ENCODE measurements at places on chromosomes 4 and X.

GRCh38 chrX:9131066-9131465, 97.1 kb upstream of the FAM9B start:
- DNase-seq, result no peak

- DNase-seq, result no peak
Measured at GRCh38 chr4:1260418-1261106, 11.6 kb upstream of the CTBP1 start.

- DNase-seq, result no peak
Measured at GRCh38 chr4:168731006-168731636, 234.3 kb downstream of the PALLD start.

DNA sequence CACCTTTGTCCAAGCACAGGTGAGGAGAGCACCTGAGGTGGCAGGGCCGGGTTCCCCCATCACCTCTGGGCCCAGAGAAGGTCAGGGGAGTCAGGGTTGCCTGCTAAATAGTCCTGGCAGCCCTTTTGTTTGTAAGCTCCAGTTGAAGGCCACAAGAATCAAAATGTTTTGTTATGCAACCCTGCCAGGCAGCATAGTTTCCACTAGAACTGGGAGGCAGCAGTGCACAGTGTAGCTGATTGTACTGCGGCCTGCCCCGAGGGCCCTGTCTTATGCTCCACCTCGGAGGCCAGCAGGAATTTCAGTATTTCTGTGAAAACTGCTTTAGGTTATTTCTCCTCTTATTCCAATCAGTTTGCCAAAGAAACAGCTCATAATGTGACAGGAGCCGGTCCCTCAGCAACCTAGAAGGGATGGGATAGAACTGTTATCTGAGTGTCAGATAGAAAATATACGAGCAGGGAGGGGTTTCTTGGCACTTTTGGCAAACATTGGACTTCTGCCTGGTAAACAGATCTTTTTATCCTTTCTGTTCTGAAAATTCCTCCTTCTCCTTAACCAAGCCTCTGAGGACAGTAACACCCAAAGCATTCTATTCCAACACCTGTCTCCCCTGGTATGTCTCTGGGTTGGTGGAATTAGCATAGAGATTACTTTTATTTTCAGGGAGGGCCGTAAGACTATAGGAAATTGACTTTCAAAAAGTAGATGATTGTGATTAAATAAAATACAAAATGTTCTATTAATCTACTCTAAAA, 93.6 kb downstream of the LNX1 start:
- DNase-seq, result no peak

GRCh38 chr4:159607809-159608208, 504.9 kb downstream of the RAPGEF2 start:
- DNase-seq, result no peak

DNA sequence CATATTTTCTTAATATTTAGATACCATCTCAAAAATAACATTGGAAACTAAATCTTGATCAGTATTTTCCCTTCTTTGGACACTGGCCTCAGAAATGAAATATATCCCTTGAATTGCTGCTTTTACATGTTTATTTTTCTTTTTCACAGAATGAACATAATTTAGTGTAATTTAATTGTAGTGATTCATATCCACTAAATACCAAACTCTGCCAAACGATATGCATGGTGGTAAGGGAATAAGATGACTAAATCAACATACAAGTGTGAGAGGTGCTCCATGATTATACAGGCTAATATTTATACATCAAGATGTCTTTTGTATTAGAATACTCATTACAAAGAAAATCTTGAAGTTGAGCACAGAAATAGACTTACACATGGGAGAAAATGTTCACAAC, 216.8 kb upstream of the PACRGL start:
- DNase-seq, result no peak

DNA sequence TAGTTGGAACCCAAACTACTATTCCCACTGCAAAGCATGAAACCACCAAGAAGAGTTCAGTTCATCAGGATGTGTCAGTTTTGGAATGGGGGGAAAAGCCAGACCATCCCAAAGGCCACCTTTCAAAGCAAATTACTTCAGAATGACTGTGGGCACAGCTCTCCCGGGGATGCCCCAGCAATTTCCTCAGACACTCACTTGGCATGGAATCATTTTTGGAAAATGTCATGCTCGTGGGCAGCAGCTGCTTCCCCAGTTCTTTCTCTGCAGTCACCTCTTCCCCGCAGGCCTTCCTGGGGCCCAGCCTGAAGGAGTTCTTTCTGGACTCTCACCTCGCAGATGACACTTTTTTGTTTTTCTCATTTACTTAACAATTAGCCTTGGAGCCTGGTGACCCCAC, 350.3 kb downstream of the NR3C2 start:
- DNase-seq, result no peak

DNA sequence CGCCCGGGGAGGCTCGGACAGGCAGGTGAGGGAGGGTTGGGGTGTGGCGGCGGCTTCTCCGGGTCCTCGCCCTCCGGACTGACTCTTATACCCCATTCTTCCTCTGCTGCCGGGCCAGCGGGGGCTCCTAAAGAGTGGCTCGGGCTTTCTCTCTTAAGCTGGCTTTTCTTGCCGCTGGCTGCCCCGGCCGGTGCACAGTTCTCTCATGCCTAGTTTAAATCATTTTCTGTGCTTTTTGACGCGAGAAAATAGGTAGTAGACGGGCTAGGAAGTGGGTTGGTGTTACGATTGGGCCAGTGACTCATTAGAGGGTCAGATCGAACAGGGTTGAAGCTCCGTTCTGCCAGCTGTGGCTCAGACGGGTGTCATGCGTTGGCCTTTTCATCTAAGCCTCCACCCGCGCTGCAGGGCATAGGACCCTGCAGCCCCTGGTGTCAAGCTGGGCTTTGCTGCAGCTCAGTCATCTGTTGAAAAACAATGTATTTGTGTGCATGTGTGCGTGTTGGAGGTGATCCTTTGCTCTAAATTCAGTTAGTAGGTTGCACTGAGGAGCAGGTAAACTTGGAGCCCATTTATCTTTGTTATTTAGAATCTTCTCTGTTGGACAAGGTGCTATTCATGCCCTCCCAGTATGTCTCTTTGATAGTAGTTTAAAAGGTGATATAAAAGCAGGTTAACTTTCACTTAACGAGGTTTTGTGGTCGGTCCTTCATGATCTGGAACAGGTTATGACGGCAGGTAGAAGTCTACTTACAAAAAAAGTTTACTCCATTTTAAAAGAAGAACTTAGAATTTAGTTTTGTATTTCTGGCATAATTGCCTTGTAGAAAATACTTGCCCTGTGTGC, 802 bp downstream of the BMP2K start:
- peak; percentile 59 for DNase-seq

DNA sequence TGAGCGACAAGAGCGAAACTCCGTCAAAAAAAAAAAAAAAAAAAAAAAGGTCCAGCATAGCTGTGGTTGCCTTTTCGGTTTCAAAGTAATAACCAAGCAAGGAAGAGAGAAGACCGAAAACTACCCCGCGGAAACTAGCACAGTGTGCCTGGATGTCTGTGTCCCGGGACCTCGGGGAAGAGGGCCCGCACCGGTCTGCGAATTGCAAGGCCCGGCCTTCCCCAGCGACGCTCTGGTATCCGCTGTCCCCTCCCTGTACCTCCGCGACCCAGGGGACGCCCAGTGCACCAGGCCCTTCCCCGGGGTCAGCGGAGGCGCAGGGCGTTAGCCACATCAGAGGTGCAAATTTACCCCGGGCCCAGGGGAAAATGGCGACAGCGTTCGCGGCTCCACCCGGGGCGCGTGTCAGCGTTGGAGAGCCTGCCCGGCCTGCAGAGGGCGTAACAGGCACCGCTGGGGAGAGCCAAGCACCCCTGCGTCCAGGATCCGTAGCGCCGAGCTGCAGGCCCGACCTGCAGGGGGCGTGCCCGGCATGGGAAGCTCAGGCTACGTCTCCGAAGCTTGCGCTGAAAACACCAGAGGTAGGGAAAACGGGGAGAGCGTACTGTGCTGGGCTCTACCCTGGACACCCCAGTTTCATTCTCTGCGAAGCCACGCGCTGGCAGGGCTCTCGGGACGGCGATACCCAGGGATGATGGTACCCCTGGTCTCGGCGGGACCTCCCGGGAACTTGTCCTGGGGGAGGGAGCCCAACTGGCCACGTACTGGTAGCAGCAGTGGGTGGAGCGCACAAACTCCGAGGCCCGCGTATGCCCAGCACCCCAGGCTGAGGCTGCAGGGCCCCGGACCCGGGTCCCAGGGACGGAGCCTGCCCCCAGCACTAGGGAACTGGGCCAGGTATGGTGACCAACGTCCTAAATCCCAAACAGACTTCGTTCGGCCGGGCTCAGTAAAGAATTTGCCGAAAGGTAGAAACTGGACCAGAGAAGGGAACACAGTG, 16.2 kb downstream of the NKX6-1 start:
- no peak for DNase-seq

DNA sequence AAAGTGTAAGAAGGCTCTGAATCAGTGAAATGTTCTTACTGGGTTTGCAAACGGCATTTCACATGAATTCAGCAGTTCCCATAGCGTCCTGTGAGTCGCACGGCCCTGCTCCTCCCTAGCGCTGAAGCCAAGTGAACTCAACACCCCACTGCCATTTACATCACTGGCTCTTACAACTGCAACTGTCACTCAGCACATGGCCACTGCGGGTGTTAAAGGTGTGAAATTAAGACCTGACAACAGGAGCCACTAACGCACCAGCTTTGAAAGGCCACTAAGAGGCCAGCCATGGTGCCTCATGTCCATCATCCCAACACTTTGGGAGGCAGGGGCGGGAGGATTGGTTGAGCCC, 31.7 kb downstream of the RNF212 start:
- no peak for DNase-seq

GRCh38 chr4:146957237-146957636, 11.6 kb upstream of the TTC29 start:
- DNase-seq, result no peak

- DNase-seq, result no peak
Measured at GRCh38 chrX:110399966-110400365, 41.3 kb downstream of the RTL9 start.

- DNase-seq, result peak; percentile 59
Measured at GRCh38 chrX:119682019-119682989, 10.7 kb downstream of the SEPTIN6 start.

GRCh38 chr4:78059524-78059889, 2.4 kb downstream of the FRAS1 start:
- no peak for DNase-seq

GRCh38 chrX:153454901-153455550, 9.2 kb upstream of the TREX2 start:
- no peak for DNase-seq

GRCh38 chr4:36244257-36245082, at the start of gene ARAP2:
Gene ARAP2 (minus strand): TSS chr4:36244514. CDS start chr4:36229486, 15,028 bp downstream.
- DNase-seq, result peak; percentile 79

DNA sequence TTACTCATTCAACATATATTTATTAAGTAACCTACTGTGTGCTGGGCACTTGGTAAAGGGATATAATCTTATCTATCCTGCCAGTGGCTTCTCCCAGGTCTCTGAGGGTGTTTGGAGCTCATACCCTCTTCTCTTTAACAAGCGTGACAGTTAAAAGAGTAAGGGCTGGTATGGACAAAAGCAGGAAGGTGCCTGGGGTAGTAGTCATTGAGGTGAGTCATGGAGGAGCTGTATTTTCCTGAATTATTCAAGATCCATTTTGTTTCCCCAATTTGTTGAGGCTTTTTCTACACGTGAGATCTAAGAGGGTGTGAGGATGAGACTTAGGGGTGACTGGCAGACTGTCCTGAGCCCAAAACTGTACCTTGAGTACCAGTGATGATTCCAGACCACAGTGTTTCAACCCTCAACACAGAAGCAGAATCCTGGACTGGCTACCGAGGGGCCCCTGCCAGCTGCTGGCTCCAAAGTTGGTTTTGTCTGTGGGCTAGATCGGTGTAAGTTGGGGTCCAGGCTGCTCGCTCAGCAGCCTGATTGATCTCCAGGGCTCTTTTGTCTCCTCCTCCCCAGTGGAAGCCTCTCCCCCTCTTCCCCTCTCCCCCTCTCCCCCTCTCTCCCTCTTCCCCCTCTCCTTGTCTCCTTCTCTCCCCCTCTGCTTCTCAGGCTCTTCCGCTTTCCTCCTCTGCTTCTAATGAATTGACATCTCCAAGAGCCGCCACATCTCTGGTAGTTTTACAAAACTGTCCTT, at the start of gene DRP2:
Gene DRP2, plus strand, starts transcription at position 671 of the 748 bp plus-strand sequence. CDS start 11,862 bp downstream, outside the sequence.
- no peak for DNase-seq

- DNase-seq, result no peak
Measured at GRCh38 chrX:37075892-37076595, 67.9 kb downstream of the FAM47C start.

GRCh38 chr4:70300215-70300614, 34.6 kb upstream of the CABS1 start:
- no peak for DNase-seq

- no peak for DNase-seq
Measured at GRCh38 chrX:130575831-130576389, 174.1 kb downstream of the RBMX2 start.

GRCh38 chr4:30653291-30653690, 66.9 kb upstream of the PCDH7 start:
- no peak for DNase-seq

Data from CD4-positive, alpha-beta T cell treated with Interleukin-15 for 1 hour (primary cell).